ENCODE measurements at places on chromosomes 4 and X.

DNA sequence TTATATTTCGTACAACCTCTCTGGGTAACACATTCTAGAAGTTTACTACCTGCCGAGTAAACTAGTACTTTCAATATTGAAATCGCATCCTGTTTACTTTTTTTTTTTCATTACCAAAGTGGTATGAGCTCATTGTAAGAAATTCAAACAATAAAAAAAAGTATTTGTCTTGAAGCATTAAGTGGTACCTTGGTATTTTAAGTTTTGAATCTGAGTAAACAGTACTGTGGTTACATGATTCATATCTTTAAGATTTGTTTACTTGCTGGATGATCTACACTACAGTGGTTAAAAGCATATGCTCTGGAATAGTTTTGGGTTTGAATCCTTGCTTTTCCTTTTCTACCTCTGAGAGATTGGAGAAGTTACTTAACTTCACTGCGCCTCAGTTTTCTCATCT lies 3.8 kb upstream of the MMGT1 start:
- no peak for DNase-seq

- DNase-seq = no peak
These were observed 155.8 kb downstream of the ARAP2 start for GRCh38 chr4:36088542-36088941.

GRCh38 chrX:41733939-41734338 lies 10.0 kb downstream of the GPR82 start:
- DNase-seq = no peak

DNA sequence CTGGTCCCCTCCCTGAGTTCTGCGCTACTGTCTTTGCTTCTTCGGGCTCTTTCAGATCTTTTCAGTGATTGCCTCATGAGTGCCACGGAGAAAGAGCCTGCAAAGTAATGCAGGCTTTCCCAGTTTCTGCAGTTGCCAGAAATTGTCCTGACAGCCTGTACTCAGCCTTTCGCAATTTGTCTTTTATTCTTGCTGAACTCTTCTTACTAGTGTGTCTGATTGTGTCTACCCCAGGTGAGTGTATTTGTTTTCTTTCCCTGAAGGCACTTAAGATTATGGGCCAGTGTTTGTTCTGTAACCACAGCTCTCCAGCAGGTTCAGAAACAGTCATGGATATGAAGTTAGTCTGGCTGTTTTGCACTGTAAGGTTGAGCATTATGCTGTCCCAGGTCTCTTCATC lies 47.1 kb downstream of the FAM193A start:
- DNase-seq = no peak

DNA sequence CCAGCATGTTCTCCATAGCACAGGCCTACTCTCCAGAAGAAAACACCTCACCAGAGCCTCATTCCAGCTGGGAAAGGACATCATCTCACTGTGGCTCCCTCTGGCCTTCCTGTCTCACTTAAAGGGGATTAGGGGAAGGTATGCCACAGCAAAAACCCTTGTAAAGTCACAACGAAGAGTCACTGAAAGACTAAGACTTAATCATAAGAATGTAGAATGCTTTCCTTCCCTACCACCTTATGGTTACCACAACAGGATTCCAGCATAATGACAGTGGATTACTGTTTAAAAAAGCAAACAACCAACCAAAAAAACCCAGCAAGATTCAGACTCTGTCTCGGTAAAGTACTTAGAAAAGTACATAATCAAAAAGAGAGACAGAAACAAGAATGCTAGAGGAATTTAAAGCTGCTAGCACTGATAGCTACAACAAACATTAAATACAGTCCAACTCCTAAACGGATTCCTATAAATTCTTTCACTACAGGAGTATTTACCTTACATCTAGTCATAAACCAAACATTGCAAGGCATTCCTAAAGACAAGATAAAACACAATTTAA lies 75.1 kb downstream of the BANK1 start:
- DNase-seq = no peak

All from stimulated activated CD8-positive, alpha-beta memory T cell treated with anti-CD3 and anti-CD28 coated beads, Interleukin-2, amount 100 ng/mL, for 1 hour (primary cell).